Left lung (tissue), 14 donors: ENCODE measurements at places on chromosomes 2 and 18. TPM values are rescaled to one million over a fixed set of nuclear protein-coding genes. Genes with fewer than 3 reads are reported as not detected.
A peak's percentile ranks its signal among the peaks of the same experiment; 100 is the strongest.

DNA sequence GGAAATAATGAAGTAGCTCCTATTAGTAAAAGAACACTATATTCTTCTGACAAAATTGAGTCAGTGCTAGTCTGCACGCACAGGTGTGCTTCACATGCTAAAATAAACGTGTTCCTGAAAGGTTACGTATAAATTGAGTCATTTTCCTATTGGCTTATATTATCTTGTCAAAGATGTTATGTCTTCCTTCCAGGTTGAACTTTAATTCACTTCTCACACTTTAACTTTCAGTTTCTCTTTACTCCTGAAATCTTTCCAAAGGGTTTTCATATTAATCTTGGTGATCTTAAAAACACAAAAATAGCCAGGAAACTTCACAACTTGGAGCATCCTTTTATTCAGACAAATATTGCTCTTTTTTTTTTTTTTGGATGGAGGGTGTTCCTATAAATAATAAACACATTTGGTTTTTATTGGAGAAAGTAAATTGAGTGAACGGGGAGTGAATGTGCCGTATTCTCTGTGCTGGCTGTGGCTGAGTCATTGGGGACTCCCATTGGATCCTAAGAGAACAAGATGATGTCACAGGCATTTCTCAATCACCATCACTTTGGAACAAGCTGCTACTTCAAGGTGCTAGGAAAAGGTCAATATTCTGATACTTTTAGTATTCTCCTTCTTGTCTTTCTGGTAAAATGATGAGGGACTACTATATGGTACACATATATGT, 150.2 kb upstream of the SPATS2L start:
- peak; percentile 13 for DNase-seq
- no peak overlapping the region for H3K4me3 ChIP-seq
- no peaks in the 10 kb centered on the region for H3K27me3 ChIP-seq

DNA sequence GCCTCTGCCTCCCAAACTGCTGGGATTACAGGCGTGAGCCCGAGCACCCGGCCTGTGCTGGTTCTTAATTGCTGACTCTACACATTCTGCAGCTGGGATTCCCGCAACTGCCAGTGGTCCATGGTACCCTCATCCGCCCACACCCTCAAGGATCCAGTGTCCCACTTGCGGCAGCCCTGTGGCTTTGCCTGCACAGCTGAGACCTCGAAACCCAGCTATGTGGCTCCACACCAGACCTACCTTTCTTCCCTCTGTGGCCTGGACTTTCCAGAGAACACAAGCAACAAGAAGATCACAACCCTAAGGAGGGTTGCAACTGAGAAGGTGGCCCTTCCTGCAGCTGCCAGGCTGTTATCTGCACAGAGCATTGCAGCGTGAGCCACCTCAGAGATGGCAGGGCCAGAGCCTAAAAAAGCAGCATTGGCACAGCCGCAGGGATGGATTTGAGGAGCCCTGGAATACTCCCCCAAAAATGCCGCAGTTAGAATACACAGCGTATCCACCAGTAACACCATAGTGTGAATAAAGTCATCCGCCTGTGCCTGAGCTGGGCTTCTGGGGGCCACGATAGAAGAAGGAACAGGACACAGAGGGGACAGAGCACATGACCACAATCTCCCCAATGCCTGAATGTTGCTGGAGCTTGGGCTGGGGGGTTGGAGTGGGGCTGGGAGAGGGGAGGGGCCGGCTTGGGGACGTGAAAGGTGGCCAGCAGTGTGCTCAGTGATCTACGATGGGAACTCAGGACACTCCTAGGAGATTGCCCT, 1.9 kb downstream of the GPR55 start:
- no peaks in the 10 kb centered on the region for H3K36me3 ChIP-seq
- no peak overlapping the region for H3K4me3 ChIP-seq
- no peak for DNase-seq
- H3K4me1 ChIP-seq = no peaks in the 10 kb centered on the region

- no peak overlapping the region for H3K4me3 ChIP-seq
- no peak overlapping the region for H3K27ac ChIP-seq
- DNase-seq = no peak
Measured at GRCh38 chr2:222052934-222053367, 245.8 kb downstream of the PAX3 start.

PLCD4 gene
- 10.0 TPM for polyA plus RNA-seq

DNA sequence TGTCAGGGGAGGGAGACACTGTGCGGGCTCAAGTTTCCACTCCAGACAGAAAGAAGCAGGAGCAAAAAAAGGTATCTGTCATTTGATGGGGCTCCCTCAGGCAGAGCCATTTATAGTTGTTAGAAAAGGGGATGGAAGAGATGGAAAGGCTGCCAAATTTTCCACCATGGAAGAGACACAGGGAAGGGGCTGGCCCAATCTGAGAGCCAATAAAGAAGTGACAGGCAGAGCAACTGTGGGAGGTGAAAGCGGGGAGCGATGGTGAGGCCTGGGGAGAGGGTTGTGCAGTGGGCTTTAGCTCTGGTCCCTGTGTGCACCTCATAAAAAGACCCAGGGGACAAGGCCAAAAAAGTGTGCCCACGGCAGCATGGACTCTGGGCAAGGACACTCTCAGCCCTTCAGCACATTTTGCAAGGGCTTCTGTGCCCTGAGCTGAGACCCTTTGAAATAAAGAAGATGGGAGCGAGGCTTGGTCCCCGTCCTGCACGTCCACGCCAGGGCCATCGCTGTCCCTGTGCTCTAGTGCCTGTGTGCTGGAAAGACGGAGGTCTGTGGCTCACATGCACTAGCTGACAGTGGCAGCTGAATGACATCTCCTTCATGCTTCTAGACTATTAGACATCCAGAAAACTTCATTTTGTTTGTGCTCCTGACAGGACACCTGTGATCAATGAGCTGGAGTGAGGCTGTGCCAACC, 456.7 kb upstream of the HS6ST1 start:
- no peaks in the 10 kb centered on the region for H3K27me3 ChIP-seq
- H3K4me3 ChIP-seq = no peak overlapping the region
- H3K36me3 ChIP-seq = no peaks in the 10 kb centered on the region
- no peak for DNase-seq

HRH4 gene
- polyA plus RNA-seq = 0.10 TPM

- no peak for DNase-seq
- H3K4me3 ChIP-seq = no peak overlapping the region
- H3K36me3 ChIP-seq = no peaks in the 10 kb centered on the region
- peak overlapping the region; percentile 34 for H3K27ac ChIP-seq
- peaks cover 10% of the 10 kb centered on the region for H3K4me1 ChIP-seq
Measured at GRCh38 chr2:33484042-33484621, 7.7 kb downstream of the RASGRP3 start.

DNA sequence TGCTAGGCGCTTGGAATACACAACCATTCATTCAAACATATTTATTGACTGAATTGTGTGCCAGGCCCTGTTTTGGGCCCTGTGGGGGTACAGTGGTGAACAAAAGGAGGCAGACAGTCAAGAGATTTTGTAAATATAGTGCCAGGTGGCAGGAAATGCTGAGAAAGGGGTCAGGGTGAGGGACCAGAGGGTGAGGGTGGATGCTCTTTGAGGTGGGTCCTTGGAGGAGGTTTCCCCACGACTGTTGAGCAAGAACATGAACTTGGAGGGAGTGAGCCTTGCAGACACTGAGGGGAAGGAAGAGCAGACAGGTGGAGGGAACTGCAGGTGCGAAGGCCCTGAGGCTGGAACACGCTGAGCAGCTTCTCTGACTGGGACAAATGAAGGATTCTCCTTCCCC, 40.7 kb downstream of the ODC1 start:
- no peak for DNase-seq
- no peaks in the 10 kb centered on the region for H3K27me3 ChIP-seq
- peaks cover 79% of the 10 kb centered on the region for H3K4me1 ChIP-seq
- peak overlapping the region; percentile 63 for H3K27ac ChIP-seq
- peaks cover 9% of the 10 kb centered on the region for H3K36me3 ChIP-seq
- no peak overlapping the region for H3K4me3 ChIP-seq

MYCN gene
- polyA plus RNA-seq = 22.2 TPM

GRCh38 chr2:163800951-163801381, 65.2 kb upstream of the FIGN start:
- no peak for DNase-seq
- no peaks in the 10 kb centered on the region for H3K4me1 ChIP-seq
- H3K4me3 ChIP-seq = no peak overlapping the region
- H3K36me3 ChIP-seq = no peaks in the 10 kb centered on the region

GRCh38 chr2:176071330-176072291, 12.2 kb downstream of the EVX2 start:
- peaks cover 95% of the 10 kb centered on the region for H3K27me3 ChIP-seq
- H3K27ac ChIP-seq = no peak overlapping the region
- no peak for DNase-seq
- no peak overlapping the region for H3K4me3 ChIP-seq
- no peaks in the 10 kb centered on the region for H3K36me3 ChIP-seq

FBXO36 gene
- 4.7 TPM for polyA plus RNA-seq

GRCh38 chr2:240255811-240256703, 115.6 kb upstream of the OTOS start:
- peaks cover 6% of the 10 kb centered on the region for H3K4me1 ChIP-seq
- DNase-seq = peak; percentile 50
- peak overlapping the region; percentile 57 for H3K27ac ChIP-seq
- peaks cover 11% of the 10 kb centered on the region for H3K27me3 ChIP-seq
- no peaks in the 10 kb centered on the region for H3K36me3 ChIP-seq
- peak overlapping the region; percentile 32 for H3K4me3 ChIP-seq

- H3K27ac ChIP-seq = peak overlapping the region; percentile 69
- DNase-seq = no peak
- no peaks in the 10 kb centered on the region for H3K36me3 ChIP-seq
Measured at GRCh38 chr18:5542515-5543035, 1.2 kb downstream of the EPB41L3 start.

GRCh38 chr2:5569256-5569655, 122.9 kb upstream of the SOX11 start:
- no peak overlapping the region for H3K27ac ChIP-seq
- DNase-seq = no peak
- H3K27me3 ChIP-seq = no peaks in the 10 kb centered on the region
- no peaks in the 10 kb centered on the region for H3K4me1 ChIP-seq
- H3K36me3 ChIP-seq = no peaks in the 10 kb centered on the region

- peak overlapping the region; percentile 92 for H3K4me3 ChIP-seq
- no peaks in the 10 kb centered on the region for H3K36me3 ChIP-seq
- H3K27ac ChIP-seq = peak overlapping the region; percentile 88
Measured at GRCh38 chr2:218569661-218570500, 1.2 kb downstream of the CNOT9 start.

- no peaks in the 10 kb centered on the region for H3K36me3 ChIP-seq
- no peak for DNase-seq
- peak overlapping the region; percentile 76 for H3K4me3 ChIP-seq
- H3K27ac ChIP-seq = peak overlapping the region; percentile 86
Measured at GRCh38 chr2:85887566-85888019, 1.2 kb downstream of the ST3GAL5 start.

IL1F10 gene
- not detected for polyA plus RNA-seq

- no peak overlapping the region for H3K4me3 ChIP-seq
- peaks cover 4% of the 10 kb centered on the region for H3K4me1 ChIP-seq
- DNase-seq = no peak
- H3K27ac ChIP-seq = no peak overlapping the region
- H3K27me3 ChIP-seq = peaks cover 5% of the 10 kb centered on the region
Measured at GRCh38 chr2:201448061-201448460, 3.2 kb downstream of the TRAK2 start.

PRSS56 gene
- polyA plus RNA-seq = not detected

WNT6 gene
- not detected for polyA plus RNA-seq

MEIS1 gene
- 165 TPM for polyA plus RNA-seq

MDH1B gene
- 4.3 TPM for polyA plus RNA-seq

- no peaks in the 10 kb centered on the region for H3K27me3 ChIP-seq
- no peaks in the 10 kb centered on the region for H3K36me3 ChIP-seq
- no peak for DNase-seq
- H3K27ac ChIP-seq = no peak overlapping the region
- no peak overlapping the region for H3K4me3 ChIP-seq
Measured at GRCh38 chr2:114061566-114062098, 171.7 kb downstream of the ACTR3 start.

- H3K4me3 ChIP-seq = no peak overlapping the region
- H3K27me3 ChIP-seq = no peaks in the 10 kb centered on the region
- DNase-seq = no peak
Measured at GRCh38 chr18:70376914-70377258, 88.0 kb downstream of the SOCS6 start.
